ENCODE measurements at places on chromosomes 6 and 20. TPM values are rescaled to one million over a fixed set of nuclear protein-coding genes. Genes with fewer than 3 reads are reported as not detected.

GRCh38 chr6:155219299-155219698 is 44.5 kb upstream of the CLDN20 start:
- no peak for DNase-seq

GRCh38 chr20:2005831-2006426 is 12.1 kb upstream of the PDYN start:
- DNase-seq = peak; percentile 36

GRCh38 chr20:43092386-43093088 is 97.2 kb downstream of the PTPRT start:
- DNase-seq = no peak

SLC52A3 gene
- total RNA-seq = 2.1 TPM

GRCh38 chr20:1816384-1817381 is 78.5 kb upstream of the SIRPA start:
- DNase-seq = peak; percentile 86

GRCh38 chr6:128114164-128114563 is 213.3 kb upstream of the THEMIS start:
- no peak for DNase-seq

- no peak for DNase-seq
Observed at GRCh38 chr6:100186552-100186951, 192.5 kb upstream of the MCHR2 start.

DNA sequence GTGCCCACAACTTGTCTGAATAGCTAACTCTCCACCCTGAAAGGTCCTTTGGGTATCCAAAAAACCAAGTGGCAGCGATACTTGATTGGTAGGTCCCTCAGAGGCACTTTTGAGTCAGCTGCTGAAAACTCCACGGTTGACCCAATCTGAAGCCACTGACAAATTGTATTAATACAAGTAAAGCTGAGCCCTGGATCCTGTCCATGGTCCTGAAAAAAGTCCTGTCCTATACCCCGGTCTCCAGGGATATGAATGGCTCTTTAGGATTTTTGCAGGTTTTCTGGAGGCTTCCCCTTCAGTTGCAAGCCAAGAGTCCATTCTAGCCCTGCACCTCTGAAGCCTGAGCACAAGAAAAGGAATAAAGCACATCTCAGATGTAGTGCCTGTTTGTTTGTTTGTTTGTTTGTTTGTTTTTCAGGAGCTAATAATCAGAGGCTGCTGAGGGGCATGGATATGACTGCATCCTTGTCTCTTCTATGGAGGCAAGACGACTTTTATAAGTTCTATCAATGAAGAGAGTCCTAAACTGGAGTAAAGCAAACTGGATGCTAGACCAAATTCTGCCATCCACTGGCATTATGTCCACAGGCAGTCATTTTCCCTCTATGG is 1.7 kb upstream of the SLC12A5 start:
- DNase-seq = no peak

FLOT1 gene
- total RNA-seq = 50.0 TPM

- no peak for DNase-seq
Observed at GRCh38 chr20:2130683-2131082, 29.1 kb downstream of the STK35 start.

- DNase-seq = no peak
Observed at GRCh38 chr6:143200167-143200770, 139.6 kb downstream of the AIG1 start.

DNA sequence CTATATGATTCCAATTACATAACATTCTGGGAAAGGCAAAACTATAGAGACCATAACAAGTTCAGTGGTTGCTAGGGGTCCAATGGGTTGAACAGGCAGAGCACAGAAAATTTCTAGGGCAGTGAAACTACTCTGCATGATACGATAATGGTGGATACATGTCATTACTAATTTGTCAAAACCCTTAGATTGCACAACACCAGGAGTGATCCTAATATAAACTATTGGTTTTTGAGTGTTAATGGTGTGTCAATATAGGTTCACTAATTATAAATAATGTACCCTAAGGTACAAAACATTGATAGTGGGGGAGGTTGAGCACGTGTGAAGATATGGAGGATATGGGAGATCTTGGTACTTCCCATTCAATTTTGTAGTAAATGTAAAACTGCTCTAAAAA is 42.4 kb upstream of the PLN start:
- DNase-seq = no peak

DNA sequence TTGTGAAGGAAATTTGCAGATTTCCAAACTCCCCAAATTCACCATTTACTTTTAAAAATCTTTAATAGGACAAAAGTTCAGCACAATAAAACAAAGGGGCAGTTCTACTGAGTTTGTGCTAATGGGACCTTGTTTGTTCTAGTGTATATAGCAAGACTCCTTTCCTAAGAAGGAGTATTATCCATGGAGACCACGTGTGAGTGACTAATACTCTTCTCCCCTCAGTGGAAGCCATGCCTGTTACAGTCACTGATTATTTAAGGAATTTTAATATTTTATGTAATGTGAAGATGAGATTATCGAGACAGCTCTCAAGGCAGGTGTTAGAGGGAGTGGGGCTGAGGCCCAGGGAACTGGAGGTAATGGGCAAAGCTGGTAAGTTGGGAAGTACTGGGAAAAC is 16.4 kb upstream of the QKI start:
- DNase-seq = no peak

GRCh38 chr6:81764531-81764930 is 12.1 kb upstream of the TENT5A start:
- no peak for DNase-seq

DNA sequence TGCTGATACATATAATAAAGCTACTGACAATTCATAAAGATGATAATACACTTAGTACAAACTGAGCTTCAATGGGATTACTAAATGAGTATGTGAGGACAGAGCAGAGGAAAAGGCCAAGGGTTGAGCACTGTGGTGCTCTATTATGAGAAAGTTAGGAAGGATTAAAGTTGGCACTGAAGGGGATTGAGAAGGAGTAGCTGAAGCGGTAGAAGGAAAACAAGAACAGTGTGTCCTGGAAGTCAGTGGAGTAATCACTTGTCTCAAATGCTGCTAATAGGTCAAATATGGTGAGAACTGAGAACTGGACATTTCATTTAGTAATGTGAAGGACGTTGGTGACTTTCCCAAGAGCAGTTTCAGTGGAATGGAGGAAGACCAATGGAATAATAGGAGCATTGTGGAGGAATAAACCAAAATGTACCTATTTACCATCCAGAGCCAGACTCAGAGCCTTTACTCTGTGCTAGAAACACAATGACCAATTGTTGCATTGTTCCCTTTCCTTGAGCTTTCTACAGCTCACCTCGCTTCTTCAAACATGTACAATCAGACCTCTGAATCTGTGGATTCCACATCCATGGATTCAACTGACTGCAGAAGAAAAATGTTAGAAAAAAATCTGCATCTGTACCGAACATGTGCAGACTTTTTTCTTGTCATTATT is 255.9 kb downstream of the LAMA2 start:
- no peak for DNase-seq

FKBP1C gene
- total RNA-seq = 3.1 TPM

ECT2L gene
- not detected for total RNA-seq

DNA sequence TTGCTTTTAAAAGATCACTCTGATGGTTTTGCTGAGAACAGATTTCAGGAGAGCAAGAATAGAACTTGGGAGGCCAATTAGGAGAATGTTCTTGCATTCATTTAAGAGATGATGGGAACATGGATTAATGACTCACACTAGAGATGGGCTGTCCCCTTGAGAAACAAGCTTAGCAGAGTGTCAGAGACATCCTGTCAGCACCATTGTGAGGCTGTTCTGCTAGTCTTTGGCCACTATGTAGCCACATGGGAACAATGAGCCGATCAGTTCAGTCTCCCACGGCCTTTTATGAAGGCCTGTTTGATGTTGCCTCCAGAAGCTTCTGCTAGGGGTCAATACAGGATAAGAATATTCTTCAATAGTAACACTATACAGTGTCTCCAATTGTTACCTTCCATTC is 113.0 kb upstream of the EYA4 start:
- DNase-seq = no peak

GRCh38 chr6:89375427-89376267 is 23.1 kb upstream of the UBE2J1 start:
- DNase-seq = peak; percentile 65

GRCh38 chr20:31691646-31692275 is 30.9 kb downstream of the BCL2L1 start:
- DNase-seq = no peak

DNA sequence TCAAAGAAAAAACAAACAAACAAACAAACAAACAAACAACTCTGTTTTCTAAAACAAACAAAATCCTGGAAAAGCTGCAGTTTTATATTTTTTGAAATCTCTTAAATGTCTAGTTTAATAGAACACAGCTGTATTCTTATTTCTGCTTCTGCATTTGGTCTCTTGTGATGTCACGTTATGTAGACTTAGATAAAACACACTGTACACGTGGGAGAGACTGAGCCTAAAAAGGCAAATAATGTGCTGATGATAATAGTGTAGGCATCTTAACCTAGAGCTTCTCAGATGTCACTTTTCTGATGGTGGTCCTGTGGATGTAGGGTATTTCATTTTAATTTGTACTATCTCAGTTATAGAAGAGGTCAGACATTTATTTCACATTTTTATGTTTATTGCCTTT is 261.7 kb downstream of the UTRN start:
- no peak for DNase-seq

DNA sequence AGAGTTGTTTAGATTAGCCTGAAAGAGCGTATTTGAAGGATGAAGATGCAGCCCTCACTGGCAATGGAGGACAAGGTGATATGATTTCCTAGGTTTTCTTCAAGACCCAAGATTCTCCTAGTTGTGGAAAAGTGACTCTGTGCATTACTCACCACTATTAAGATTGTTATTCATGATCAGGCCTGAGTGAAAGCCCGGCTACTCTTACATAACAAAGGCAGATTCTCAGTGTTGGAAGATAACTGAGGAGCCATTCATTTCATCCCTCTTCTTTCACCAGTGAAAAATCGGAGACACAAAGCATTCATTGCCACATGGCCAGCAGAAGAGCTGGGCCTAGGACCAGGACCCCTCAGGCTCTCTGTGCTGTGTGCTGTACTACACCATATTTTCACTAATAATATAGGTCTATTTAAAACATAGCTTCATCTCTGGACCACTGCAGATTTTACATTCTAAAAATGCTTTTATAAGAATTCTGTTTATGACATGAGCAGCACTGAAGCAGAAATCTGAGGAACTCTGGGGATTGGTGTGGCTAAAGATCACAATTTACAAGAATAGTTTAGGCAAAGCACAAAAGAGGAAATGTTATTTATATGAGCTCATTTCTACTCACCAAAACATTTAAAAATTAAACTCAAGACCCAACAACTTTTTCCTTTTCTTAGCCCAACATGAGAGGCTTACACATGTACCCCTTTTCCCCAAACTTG is 181.9 kb upstream of the CCN2 start:
- peak; percentile 33 for DNase-seq

PPIL1 gene
- total RNA-seq = 65.7 TPM

- DNase-seq = no peak
Observed at GRCh38 chr20:25860531-25861150, 164.0 kb upstream of the ZNF337 start.

- DNase-seq = no peak
Observed at GRCh38 chr6:150528648-150529285, 70.9 kb upstream of the PLEKHG1 start.

HLA-DQA1 gene
- total RNA-seq = not detected

SLC22A2 gene
- total RNA-seq = not detected

PRL gene
- not detected for total RNA-seq

- DNase-seq = no peak
Observed at GRCh38 chr6:168384045-168385036, 56.6 kb upstream of the SMOC2 start.

DNA sequence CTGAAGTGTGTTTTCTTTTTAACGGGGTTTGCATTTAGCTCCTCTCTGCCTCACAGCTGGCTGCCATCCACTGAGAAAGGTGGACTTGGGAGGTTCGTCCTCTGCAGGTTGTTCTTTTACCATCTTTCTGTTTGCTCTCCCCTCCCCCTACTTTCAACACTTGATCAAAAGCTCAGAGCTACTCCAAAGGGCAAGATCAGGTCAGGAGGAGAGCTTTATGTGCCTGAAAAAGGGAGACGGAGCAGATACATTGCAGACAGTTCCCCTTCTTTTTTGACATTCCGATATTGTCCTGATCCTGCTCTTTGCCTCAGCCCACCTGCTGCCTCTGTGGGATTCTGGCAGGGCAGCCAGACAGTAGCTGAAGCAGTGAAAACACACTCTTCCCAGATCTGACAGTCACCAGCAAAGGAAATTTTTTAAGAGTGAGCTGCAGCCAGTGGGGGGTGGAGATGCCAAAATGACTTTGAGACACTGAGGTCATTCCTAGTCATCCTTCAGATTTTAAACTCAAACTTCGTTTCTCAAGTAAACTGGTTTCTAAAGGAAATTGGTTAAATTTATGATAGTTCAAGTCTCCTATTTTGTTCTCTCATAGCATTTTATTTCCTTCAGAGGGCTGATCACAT is 26.5 kb downstream of the SMLR1 start:
- DNase-seq = no peak

- DNase-seq = no peak
Observed at GRCh38 chr6:168370310-168370991, 50.9 kb upstream of the DACT2 start.

DNA sequence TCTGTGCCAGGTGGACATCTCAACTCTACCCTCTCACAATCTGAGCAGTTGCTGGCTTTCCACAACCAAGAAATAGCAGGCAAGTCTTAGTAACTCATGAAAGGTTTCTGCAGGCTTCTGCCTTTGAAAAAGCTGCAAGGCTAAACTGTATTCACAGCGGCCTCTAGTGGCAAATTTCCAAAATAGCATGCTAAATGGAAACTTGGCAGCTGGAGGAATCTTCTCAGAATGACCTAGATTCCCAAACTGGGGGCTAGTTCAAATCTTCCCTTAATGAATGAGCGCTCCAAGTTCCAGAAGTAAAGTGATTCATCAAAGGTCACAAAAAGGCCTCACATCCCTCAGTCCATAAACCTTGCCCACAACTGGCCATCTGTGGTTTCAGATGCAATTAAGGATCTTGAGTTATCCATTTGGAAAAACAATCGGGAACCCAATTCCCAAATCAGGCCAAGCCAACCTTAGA is 11.9 kb upstream of the CPNE5 start:
- DNase-seq = peak; percentile 45

MYLIP gene
- total RNA-seq = 4.2 TPM

CALHM5 gene
- total RNA-seq = 0.11 TPM

C6orf52 gene
- total RNA-seq = 1.1 TPM

DNA sequence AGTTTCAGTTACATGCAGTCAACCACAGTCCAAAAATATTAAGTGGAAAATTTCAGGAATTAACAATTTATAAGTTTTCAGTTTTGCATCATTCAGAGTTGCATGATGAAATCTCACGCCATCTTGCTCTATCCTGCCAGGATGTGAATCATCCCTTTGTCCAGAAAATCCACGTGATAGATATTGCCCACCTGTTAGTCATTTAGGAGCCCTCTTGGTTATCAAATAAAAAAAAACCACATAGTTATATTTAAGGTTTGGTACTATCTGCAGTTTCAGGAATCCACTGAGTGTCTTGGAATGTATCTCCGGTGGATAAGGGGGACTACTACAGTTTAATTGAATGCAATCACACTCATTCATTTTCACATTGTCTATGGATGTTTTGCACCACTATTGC is 1249.0 kb upstream of the CITED2 start:
- peak; percentile 65 for DNase-seq

- no peak for DNase-seq
Observed at GRCh38 chr6:168372889-168373288, 53.3 kb upstream of the DACT2 start.
